Fibroblast of the conjunctiva (primary cell): ENCODE measurements at places on chromosomes 12 and 14.

GRCh38 chr12:4584896-4585295 lies 22.9 kb downstream of the DYRK4 start:
- DNase-seq = no peak

DNA sequence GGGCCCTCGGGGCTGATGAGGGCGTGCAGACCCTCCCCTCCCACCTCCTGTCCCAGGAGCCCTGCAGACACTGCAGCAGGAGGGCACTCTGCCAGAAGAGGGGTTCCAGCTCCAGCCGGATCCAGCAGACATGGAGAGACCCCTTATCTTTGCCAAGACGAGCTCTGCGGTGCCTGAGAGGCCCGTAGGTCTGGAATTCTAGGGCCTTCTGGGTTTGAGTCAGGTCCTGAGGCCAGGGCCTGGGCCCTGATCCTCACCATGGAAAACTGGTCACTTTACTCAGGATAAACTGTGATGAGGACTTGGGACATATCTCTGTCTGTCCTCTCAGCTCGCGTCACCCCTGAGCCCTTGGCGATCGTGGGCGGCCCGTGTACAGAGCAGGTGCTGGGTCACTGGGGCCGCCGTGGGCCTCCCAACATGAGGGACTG lies 13.8 kb downstream of the MEG3 start:
- DNase-seq = no peak

GRCh38 chr12:38785381-38785780 lies 120.0 kb downstream of the CPNE8 start:
- DNase-seq = no peak

- DNase-seq = no peak
Measured at GRCh38 chr14:54631016-54631415, 64.1 kb downstream of the SAMD4A start.

- DNase-seq = no peak
Measured at GRCh38 chr14:98062083-98062482, 1209.9 kb downstream of the BCL11B start.

- no peak for DNase-seq
Measured at GRCh38 chr12:3186546-3187215, 109.5 kb downstream of the TSPAN9 start.

GRCh38 chr12:23949348-23950209 lies at the start of gene SOX5:
Gene SOX5, minus strand, starts transcription at chr12:23949670. Its CDS starts 69 bp downstream, at chr12:23949601.
- DNase-seq = peak; percentile 1

- no peak for DNase-seq
Measured at GRCh38 chr12:95487024-95487423, 13.1 kb downstream of the METAP2 start.

- DNase-seq = no peak
Measured at GRCh38 chr12:14473707-14474287, 93.9 kb downstream of the PLBD1 start.

GRCh38 chr12:3536096-3536875 lies 45.3 kb downstream of the PRMT8 start:
- DNase-seq = no peak

- no peak for DNase-seq
Measured at GRCh38 chr14:105195522-105196264, 14.6 kb upstream of the NUDT14 start.
